ENCODE measurements at places on chromosomes 7 and 10. TPM values are rescaled to one million over a fixed set of nuclear protein-coding genes. Genes with fewer than 3 reads are reported as not detected.

The RAPGEF5 gene
- total RNA-seq = 23.4 TPM

DNA sequence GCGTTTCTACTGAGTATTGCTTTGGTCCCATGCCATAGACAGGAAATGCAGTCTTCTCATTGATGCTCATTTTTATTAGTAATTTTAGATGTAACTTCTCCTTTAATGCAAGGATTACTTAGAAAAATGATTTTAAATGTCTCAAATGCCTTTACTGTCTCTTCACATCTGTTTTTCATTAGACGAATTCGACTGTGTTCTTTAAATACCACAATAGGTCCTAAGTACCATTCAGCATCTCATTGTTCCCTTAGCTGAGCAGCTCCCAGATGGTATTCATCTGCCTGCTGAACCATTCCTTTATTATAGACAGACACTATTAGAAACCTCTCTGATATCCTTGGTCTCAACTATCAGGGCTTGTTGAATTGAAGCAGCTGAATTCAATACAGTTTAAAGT, 113.6 kb downstream of the LSMEM1 start:
- no peak for DNase-seq

The ABCB4 gene
- total RNA-seq = 10.8 TPM

GRCh38 chr10:94645285-94645684, 38.2 kb upstream of the CYP2C18 start:
- no peak for DNase-seq

All from HepG2 (cell line).